NCI-H1105 (cell line): ENCODE measurements at places on chromosomes 2 and 18.

DNA sequence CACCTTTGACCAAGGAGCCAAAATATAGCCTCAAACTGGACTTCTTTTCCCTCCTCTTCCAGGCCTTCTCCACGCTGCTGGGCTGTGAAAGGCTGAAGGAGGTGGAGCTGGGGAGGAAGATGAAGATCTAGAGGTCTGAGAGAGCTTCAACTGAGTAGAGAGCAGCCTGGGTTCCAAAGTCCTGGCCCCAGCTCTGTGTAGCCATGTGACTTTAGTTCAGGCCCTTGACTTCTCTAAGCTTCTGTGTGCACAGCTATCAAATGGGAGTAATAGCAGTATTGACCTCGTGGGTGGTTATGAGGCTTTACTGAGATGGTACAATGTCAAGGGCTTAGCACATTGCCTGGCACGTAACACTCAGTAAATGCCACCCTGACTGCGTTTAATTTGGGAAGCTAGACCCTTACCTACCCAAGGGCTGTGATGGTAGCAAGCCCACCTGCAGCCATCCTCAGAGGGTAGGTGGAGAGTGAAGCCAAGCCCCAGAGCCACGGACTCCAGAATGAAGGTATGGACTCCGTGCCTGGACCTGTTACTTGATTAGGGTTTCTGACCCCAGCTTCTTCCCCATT is 38.4 kb downstream of the SERTAD2 start:
- DNase-seq, result no peak

GRCh38 chr2:186486651-186487647 is 889 bp downstream of the ZC3H15 start:
- no peak for DNase-seq

GRCh38 chr2:23293731-23294130 is 91.2 kb upstream of the KLHL29 start:
- no peak for DNase-seq

DNA sequence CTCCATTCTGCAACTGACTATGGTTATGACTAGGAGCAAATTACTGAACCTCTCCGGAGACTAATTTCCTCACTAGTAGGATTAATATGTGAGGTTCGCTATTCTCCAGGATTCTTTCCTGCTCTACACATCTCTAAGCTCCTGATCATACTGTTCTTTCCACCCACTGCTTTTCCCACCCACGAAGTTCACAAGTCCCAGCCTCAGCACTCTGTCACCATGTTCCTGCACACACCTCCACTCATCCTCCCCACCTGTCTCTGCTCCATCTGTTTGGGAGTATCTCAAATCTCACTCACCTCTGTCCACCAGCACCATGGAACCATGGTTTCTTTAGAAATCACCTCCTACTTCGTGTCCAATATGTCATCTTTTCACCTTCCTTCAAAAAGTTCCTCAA is 185.3 kb downstream of the LRATD1 start:
- no peak for DNase-seq

DNA sequence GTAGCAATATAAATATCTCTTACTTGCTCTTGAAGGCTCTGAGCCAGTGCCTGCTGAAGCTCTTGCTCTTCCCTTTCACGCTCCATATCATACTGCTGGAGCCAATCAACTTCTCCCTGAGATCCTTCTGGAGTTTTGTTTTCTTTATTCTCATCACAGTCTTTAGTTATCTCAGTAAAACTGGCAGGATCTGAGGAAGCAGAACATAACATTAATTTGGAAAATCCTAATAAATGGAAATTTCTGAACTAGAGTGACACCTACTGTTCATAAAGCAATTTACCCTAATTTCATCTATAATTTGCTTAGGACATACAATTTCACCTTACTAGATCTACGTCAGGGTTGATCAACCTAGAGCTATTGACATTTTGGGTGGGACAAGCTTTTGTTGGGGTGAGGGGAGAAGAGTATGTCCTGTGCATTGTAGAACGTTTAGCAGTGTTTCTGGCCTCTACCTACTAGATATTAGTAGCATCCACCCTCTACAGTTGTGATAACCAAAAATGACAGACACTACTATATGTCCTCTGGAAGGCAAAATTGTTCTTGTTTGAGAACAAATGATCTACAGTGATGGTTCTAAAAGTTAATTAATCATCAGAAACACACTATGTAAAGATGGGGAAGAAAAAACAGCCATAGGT is 47.2 kb downstream of the VIL1 start:
- DNase-seq, result no peak

GRCh38 chr2:24830351-24830750 is 37.1 kb downstream of the CENPO start:
- DNase-seq, result no peak

- no peak for DNase-seq
Measured at GRCh38 chr2:36797324-36798070, 101.0 kb downstream of the VIT start.

GRCh38 chr2:210049831-210050230 is 47.4 kb downstream of the RPE start:
- no peak for DNase-seq

- DNase-seq, result peak; percentile 71
Measured at GRCh38 chr2:134359367-134360081, 105.7 kb downstream of the MGAT5 start.

GRCh38 chr2:28263690-28264089 is 129.0 kb upstream of the FOSL2 start:
- no peak for DNase-seq

GRCh38 chr2:96816836-96817702 is 1.0 kb downstream of the CNNM3 start:
- DNase-seq, result no peak

- no peak for DNase-seq
Measured at GRCh38 chr18:25228410-25228809, 123.6 kb downstream of the ZNF521 start.

DNA sequence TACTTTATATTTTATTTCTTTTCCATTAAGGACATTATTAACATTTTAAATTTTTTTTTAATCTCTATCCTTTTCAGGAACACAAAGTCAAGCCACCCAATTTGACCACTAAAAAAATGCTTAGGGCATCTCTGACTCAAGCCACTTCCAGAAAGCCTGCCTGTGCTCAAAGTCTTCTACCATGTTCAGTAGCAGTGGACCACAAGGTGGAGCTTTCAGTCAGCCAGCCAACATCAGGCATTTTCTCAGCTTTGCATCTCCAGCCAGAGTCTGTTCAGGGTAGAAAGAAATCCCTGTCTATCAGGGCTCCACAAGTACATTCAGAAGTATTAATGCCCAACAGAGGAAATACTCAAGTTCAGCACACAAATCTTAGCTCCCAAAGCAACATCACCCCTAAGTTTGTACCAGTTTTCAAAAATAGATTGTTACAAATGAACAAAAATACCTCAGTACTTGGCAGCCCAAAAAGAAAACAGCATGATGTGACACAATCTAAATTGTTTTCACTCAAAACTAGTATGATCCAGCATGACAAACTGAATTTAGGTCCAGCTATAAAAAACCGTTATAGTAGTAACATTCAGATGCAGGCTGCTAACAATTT is 37.6 kb downstream of the C18orf63 start:
- DNase-seq, result peak; percentile 59

DNA sequence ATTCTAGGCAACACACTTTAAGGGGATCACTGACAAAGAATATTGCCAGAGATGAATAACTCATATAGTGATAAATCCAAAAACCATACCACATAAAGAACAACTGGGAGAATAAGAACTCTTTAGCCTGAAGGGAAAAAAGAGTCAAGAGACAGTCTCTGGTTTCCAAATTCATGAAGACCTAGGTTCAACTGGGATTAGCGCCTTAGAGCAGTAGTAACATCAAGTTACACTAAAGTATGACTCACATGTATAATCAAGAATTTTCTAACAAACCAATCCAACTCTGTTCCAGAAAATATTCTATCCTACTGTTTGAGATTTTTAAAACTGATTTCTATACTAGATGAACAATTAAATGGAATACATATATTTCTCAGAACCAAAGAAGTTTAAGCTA is 93.8 kb downstream of the USP34 start:
- no peak for DNase-seq

- DNase-seq, result no peak
Measured at GRCh38 chr2:149331023-149331400, 625 bp downstream of the LYPD6 start.

GRCh38 chr2:119252186-119253113 is 28.8 kb downstream of the STEAP3 start:
- DNase-seq, result no peak

- peak; percentile 16 for DNase-seq
Measured at GRCh38 chr2:11582862-11583752, 49.3 kb downstream of the GREB1 start.

DNA sequence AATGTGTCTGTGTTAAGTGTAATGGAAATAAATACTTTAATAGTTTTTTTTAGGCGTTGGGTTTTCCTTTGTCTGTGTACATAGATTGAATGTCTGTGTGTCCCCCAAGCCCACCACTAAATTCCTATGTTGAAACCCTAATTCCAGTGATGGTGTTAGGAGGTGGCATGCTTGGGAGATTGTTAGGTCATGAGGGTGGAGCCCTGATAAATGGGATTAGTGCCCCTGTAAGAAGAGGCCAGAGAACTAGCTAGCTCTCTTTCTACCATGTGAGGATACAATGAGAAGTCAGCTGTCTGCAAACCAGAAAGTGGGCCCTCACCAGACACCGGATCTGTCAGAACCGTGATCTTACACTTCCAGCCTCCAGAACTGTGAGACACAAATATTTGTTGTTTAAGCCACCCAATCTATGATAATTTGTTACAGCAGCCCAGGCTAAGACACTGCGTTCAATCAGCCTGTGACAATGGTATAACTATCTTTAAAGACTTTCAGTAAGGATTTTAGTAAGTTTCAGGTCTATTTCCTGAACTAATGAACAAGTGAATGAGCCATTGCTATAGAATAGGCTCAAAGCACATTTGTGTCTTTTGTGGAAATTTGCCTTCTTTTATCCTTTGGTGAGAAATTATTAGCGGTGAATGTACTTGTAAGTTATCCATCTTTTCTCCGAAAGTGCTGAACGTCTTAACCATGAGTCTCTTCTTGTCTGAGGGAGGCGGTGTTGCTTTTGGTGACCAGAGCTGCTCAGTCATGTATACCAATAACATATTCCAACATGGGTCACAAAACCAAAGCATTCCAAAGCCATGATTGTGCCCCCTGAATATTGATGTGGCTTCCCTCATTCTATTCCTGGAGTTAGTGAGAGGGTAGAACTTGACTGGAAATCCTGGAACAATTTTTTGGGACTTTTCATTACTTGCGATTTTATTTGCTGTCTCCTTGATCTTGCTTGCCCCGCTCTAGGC is 29.6 kb upstream of the IL1R1 start:
- no peak for DNase-seq

- no peak for DNase-seq
Measured at GRCh38 chr2:19861813-19862212, 40.0 kb downstream of the TTC32 start.

DNA sequence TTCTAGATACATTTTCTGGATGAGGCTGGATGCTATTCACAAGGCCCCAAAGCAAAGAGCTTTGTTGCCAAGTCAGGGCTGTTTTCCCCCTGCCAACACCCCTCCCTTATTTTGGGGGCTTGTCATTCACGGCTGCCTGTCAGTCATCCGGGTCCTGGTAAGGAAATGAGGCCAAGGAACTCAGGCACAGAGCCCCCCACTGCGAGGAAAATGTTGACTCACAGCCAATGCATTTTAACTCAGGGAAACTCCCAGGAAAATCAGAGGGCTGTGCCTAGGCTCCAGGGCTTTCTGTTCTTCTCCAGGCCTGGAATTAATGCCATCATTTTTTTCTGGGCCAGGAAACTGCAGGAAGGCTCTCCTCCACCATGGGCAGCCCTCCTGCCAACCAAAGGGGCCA is 241.1 kb downstream of the SMAD2 start:
- no peak for DNase-seq

DNA sequence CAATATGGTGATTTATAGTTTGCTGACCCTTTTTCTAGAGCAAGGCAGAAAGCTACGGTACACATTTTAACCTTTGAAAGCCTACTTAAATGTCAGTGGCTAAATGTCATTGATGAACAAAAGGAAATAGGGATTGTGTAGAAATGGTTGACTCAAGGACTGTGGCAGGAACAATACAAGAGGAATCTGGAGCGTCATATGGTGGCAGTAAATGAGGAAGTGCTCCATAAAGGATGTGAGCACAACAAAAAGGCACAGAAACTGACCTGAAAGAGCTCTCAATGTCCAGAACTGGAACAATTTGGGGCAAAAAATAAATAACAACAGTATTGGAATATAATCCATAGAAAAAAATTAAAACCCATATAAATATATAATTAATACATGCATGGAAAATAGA is 443.9 kb upstream of the VRK2 start:
- no peak for DNase-seq

- no peak for DNase-seq
Measured at GRCh38 chr2:46198164-46198883, 98.9 kb upstream of the EPAS1 start.

DNA sequence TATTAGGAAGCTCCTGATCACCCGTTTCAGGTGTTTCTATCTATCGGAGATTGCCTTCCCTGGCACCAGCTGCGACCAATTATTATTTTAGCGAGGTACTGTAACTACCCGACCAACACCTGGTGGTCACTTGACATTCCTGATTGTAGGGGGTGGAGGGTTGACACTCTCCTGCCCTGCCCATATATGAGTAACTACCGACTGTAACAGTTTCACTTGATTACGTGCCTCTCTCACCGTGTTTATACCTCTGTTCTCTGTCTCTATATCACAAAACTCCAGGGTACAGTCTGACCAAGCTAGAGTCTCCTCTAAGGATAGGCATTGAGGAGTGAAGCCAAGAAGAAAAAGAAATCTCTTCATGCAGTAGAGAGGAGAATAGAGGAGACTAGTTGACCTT is 268.0 kb upstream of the LRATD1 start:
- DNase-seq, result no peak

- no peak for DNase-seq
Measured at GRCh38 chr2:135456431-135456830, 74.6 kb downstream of the ZRANB3 start.

GRCh38 chr2:193895226-193895625 is 1700.5 kb upstream of the TMEFF2 start:
- no peak for DNase-seq

DNA sequence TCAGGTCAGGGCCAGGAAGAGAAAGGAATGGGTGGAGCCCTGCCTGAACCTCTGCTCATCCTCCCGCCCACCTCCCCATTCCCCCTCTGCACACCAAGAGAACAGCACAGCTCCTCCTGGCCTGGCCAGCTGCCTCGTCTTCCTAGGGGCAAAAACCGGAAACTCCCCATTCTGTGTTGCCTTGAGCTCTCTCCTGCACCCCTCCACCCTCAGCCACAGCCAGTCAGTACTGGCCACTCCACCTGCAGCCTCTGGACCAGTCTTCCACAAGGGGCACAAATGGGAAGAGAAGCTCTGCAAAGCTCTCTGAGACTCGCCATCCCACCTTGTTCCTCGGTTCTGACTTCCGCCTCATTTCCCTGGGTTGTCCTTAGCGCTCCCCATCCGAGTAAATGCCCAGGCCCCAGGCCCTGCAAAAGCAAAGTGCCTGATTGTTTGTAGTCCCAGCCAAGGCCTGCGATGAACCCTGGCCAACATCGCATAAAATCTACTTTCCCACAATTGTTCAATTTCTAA is 39.3 kb upstream of the SLC35G4 start:
- DNase-seq, result no peak

DNA sequence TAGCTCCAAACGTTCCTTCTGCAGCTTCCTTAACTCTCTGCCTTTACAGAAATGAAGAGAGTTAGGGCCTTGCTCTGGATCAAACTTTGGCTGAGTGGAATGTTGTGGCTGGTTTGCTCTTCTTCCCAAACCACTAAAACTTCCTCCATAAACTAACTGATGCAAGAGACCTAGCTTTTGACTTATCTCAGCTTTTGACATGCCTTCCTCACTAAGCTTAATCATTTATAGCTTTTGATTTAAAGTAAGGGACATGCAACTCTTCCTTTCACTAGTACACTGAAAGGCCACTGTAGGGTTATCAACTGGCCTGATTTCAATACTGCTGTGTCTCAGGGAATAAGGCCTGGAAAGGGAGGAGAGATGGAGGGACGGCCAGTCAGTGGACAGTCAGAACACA is 8.3 kb downstream of the PXDN start:
- DNase-seq, result no peak
